ENCODE measurements at places on chromosomes 5 and 9.

GRCh38 chr5:133829786-133830185 is 138.6 kb downstream of the C5orf15 start:
- no peak for DNase-seq

DNA sequence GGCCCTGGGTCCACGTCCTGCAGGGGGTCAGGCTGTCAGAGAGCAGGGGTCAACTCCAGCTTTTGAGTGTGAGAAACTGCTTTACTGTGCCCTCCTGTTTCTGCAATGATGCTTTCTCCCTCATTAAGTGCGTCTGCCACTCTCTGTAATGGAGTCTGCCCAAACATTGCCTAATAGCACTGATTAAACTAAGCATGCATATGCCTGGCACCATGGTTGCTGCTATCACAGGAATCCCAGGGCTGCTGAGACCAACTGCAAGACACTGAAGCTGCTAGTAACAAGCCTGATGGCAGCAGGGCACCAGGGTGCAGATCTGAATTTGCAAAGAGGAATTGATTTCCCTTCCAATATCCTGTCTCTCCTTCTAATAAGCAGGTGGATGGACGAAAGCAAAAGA is 125.3 kb downstream of the SLC24A2 start:
- DNase-seq = no peak

GRCh38 chr5:68333649-68334552 is 118.3 kb downstream of the PIK3R1 start:
- DNase-seq = no peak

GRCh38 chr9:83526211-83526610 is 12.0 kb downstream of the FRMD3 start:
- DNase-seq = no peak

DNA sequence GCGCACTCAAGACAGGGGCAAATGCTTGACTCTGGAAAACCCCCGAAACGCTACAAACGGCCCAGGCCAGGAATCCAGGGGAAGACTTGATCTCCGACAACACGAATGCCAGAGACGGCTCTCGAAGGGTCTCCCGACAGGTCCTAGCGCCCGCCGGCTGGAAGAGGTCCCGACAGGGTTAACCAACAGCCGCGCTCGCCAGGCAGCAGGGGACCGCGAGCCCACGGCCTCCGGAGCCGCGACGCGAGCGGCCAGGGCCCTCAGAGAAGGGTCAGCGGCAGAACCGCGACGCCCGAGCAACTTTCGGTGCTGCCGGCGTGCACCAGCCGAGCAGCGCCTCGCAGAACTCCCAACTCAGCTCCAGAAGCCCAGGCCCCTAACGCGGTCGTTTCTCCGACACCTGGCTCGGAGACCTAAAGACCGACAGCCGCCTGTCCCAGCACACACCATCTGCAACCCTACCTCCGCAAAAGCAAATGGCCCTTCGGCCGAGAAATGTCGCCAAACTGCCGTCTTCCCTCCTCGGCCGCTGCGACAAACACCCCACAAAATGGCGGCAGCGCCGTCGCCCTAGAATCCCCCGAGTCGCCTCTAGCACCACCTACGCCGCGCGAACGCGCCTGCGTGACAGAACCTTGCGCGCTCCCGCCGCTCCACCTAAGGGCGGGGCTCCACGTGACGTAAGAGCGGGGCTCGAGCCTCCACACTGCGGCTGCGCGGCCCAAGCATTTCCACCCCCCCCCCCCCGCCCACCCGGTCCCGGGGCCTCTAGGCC is at the start of gene CLK4:
Gene CLK4 (minus strand): TSS at position 567 of the 775 bp plus-strand sequence. CDS start 3,634 bp downstream, outside the sequence.
- DNase-seq = peak; percentile 98

DNA sequence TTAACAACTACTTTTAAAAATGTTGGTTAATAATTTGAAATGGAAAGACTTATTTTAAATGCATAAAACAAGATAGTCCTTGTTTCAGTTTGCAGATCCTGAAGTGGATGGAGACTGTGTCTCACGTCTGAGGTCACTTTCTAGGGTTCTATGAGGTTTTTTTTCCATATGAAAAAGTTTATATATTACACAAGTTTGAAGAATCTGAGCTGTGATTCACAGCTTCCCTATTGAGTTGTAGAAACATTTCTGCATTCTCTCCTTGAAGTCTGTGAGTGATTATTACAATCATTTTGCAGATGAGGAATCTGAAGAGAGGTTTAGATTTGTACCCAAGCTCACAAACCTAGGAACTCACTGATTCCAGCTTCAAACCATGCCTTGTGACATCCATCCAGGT is 442.5 kb upstream of the KLF4 start:
- no peak for DNase-seq

DNA sequence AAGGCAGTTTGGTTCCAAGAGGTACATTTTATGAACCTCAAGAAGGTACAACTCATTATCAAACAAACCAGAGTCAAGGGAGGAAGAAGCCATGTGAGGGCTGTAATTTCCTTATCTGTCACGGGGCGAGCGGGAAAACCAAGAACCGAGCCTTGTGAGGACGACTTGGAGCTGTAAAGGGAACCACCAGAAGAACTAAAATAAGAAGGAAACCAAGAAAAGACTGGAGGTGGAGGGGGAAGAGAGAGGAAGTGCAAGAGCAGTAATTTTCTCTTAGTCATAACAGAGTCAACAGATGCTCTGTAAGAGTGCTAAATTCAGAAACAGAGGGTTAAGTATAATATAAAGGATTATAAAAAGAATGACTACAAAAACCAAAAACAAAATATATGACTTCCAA is 127.1 kb downstream of the DIRAS2 start:
- no peak for DNase-seq

GRCh38 chr5:73674669-73675004 is 48.6 kb downstream of the ARHGEF28 start:
- DNase-seq = no peak

GRCh38 chr9:36207016-36207415 is 16.3 kb downstream of the CLTA start:
- DNase-seq = no peak

- DNase-seq = no peak
Observed at GRCh38 chr5:154408811-154409210, 37.0 kb upstream of the SAP30L start.

DNA sequence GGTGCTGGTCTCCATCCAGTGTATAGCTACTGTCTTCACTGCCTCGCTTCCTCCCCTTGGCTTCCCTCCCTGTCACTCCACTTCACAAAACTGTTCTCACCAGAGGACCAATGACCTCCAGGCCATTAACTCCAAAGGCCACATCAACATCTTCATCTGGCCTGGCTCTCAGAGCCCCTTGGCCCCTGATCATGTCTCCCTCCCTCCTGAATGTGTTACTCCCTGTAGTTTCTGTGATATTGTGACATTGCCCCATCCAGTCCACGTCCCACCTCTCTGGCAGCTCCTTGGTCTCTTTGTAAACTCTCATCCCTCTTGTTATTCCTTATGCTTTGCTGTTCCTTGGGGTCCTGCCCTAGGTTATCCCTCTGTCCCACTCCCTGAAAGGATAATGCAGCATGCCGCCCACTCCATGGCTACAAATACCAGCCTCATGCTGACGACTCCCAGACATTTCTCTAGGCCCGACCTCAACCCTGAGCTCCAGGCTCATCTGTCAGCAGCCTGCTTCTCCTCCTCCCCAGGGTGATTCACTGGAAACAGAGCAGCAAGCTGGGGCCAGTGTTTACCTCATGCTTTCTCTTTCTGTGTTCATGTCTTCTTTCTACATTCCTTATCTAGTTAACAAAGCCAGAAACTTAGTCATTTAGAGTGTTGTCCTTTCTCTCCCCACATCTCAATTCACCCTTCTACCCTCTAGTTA is 312.2 kb downstream of the SPOCK1 start:
- DNase-seq = no peak

- no peak for DNase-seq
Observed at GRCh38 chr9:95429096-95429495, 87.7 kb downstream of the PTCH1 start.

GRCh38 chr9:14298601-14299022 is 15.3 kb downstream of the NFIB start:
- no peak for DNase-seq

GRCh38 chr5:141994511-141995136 is 18.2 kb downstream of the GNPDA1 start:
- DNase-seq = no peak
